ENCODE measurements at places on chromosomes 2 and 18.

GRCh38 chr2:48398285-48399002 lies 131.5 kb upstream of the STON1 start:
- DNase-seq: no peak

GRCh38 chr2:7609974-7610373 lies 692.8 kb downstream of the RNF144A start:
- no peak for DNase-seq

DNA sequence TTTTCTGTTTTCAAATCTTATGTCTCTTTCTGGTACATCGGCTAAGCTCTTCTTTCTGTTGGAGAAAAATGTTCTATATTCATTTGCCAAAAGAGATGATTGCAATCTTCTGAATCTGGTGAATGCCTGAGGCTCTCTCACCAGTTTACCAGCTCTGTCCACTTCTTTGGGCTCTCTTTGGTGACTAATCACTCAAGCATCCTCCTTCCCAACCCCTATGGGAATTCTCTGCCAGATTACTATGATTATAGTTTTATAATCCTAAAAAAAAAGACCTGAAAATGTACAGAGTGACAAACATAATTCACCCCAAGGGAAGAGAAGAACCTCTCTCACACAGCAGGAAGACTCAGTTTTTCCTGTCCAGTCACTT lies 187.3 kb downstream of the CAMKMT start:
- no peak for DNase-seq

DNA sequence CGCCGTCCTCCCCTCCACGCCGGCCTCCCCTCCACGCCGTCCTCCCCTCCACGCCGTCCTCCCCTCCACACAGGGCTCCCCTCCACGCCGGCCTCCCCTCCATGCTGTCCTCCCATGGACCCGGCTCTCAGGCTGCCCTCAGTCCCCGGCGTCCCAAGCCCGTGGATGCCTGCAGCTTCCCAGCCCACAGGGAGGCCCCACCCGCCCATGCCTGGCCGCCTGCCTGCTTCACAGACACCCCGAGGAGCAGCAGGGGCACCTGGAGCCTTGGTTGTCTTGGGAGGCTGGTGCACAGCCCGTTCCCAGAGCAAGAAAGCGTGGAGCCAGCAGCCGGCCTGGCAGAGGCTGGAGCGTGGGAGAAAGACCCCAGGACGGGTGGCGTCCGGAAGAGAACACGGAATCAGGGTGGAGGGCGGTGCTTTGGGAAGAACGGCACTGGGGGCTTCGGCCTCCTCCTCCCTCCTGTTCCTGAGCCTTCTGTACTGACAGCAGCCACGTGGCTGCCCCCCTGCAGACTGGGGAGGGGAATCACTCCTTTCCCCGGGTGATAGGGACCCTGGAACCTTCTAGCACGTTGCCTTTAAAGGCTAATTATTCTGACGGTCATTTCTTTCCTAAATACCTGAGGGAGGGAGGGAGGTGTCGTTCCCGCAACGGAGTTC lies 26.2 kb upstream of the KCNG2 start:
- DNase-seq: peak; percentile 42

GRCh38 chr18:22547807-22548561 lies 130.3 kb upstream of the CTAGE1 start:
- no peak for DNase-seq

DNA sequence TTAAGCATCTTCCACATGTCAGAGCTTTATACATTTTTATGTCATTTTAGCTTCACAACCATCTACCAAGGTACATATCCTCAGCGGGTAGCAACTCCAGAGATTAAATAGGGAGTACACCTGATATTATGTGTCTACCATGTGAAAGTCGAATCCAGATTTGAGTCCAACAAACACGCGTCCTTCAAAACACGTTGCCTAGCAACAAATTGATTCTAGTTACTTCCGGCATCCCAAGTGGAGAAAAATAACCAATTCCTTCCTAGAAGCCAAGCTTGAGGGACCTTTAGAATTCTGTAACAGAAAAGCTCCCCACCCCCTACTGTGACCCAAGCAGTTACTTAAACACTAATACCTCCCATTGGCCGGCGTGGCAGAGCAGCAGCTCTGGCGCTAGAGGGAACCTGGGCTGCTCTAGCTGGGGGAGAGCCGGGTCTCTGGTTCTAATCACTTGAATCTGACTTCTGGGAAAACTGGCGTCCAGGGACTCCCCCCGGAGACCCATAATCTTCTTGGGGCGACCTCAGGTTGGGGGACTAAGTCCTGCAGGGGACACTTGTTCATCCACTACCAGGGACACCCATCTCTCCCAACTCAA lies at the start of gene ERICH2:
Gene ERICH2 (plus strand): TSS at position 371 of the 598 bp plus-strand sequence. CDS start 304 bp downstream, outside the sequence.
- DNase-seq: peak; percentile 57

- no peak for DNase-seq
Observed at GRCh38 chr2:122163617-122164016, 408.2 kb downstream of the TSN start.

GRCh38 chr18:34483198-34483597 lies 226.9 kb upstream of the DTNA start:
- DNase-seq: no peak

DNA sequence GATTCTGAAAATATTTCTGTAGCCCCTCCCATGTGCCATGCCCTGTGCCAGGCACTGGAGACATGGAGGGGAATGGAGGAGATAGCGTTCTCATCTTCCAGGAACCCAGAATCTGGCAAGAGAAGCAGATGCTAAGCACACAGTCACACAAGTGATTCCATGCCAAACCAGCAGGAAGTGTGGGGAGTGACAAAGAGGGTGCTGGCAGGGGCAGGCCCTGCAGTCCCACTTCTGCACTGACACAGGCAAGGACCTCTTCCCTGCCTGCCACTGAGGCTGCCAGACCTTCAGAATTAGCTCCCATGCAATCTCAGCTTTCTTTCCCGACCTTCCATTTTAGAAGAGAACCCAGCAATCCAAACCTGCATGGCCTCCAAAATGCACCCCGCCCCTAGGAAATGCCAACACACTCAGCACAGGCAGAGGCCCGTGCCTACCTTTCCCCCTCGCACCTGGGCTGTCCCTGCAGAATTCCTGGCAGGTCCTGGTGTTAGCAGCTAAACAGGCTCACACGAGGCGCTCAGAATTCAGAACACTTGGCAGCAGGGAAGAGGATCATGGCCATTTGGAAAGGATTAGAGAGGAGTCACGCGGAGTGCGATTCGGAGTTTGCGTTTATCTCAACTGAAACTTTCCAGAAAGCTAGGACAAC lies 155.3 kb downstream of the MSH2 start:
- DNase-seq: no peak

- DNase-seq: no peak
Observed at GRCh38 chr2:178195390-178196166, 1.3 kb downstream of the OSBPL6 start.

GRCh38 chr2:43572244-43572643 lies 23.6 kb downstream of the THADA start:
- DNase-seq: no peak

DNA sequence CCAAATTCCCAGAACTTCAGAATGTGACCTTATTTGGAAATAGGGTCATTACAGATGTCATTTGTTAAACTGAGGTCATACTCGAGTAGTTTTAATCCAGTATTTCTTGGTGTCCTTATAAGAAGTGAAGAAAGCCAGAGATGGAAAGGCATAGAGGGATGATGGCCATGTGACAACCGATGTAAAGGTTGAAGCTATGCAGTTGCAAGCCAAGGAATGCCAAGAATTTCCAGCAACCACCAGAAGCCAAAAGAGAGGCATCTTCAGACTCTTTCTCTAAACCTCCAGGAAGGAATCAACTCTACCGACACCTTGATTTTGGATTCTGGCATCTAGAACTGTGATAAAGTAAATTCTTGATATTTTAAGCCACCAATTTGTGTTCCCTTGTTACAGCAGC lies 242.2 kb downstream of the CDH20 start:
- DNase-seq: no peak

- no peak for DNase-seq
Observed at GRCh38 chr2:85731606-85732005, 22.2 kb upstream of the ATOH8 start.

GRCh38 chr2:119245076-119245840 lies 21.6 kb downstream of the STEAP3 start:
- no peak for DNase-seq

DNA sequence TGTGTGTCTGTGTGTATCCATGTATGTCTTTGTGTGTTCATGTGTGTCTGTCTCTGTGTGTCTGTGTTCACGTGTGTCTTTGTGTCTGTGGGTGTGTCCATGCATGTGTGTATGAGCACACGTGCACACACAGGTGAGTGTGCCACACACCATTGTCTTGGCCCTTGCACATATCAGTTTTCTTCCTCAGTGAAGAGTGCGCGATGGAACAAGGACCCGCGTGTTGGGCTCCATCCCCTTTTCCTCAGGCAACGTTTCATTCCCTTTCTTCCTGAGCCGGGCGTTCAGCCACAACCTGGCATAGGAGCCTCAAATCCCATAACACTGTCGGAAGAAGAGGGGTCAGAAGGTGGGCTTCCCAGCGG lies 74.3 kb downstream of the PTGR3 start:
- no peak for DNase-seq

GRCh38 chr18:51603551-51603950 lies 406.1 kb upstream of the MEX3C start:
- no peak for DNase-seq

DNA sequence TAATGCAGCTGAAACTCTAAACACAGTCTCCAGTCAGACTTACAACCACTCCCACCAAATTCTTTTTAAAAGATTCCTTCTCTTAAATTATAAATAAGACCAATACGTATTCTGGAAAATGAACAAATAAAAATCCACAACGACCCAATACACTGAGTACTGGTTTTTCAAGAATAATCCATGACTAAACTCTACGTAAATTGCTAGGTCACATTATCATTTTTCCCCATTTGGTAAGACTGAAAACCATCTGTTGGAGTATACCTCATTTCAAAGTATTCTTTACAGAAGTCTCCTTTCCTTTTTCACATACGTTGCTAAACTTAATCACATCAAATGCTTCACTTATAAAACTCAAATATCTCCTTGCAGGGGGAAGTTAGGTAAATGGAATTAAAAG lies 6.0 kb downstream of the ZNF516 start:
- DNase-seq: no peak

- DNase-seq: no peak
Observed at GRCh38 chr18:56470406-56471351, 167.7 kb downstream of the TXNL1 start.

GRCh38 chr18:34965566-34965965 lies 75.6 kb upstream of the MAPRE2 start:
- DNase-seq: no peak

DNA sequence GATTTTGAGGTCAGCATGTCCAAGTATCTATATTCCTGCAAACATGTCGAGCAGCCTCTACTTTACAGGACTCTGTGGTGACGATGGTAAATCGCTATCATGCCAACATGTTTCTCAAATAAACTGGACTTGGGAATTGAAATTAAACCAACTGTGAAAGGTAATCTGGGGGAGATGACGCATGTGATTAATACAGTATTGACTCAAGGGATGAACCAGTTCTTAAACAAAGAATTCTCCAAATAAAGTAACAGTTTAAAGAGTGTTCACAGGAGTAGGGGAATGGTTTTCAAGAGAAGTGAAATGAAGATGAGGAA lies 54.3 kb downstream of the THUMPD2 start:
- no peak for DNase-seq

DNA sequence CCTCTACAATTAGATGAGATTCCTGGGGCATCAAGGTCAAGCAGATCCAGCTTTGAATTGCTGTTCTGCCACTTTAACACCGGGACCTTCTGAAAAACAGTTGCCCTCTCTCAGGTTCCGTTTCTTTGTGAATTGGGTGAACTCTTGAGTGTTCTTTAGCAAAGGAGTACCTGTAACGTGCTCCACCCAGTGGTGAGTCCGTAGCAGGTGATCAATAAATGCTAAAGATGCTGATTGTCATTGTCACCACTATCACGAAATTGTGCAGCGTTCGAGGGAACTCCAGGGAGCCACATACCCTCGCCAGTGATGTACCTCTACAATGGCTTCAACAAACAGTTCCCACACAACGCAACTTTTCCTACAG lies 81.9 kb downstream of the TCF7L1 start:
- no peak for DNase-seq

- no peak for DNase-seq
Observed at GRCh38 chr2:236938126-236938525, 147.6 kb upstream of the COPS8 start.

DNA sequence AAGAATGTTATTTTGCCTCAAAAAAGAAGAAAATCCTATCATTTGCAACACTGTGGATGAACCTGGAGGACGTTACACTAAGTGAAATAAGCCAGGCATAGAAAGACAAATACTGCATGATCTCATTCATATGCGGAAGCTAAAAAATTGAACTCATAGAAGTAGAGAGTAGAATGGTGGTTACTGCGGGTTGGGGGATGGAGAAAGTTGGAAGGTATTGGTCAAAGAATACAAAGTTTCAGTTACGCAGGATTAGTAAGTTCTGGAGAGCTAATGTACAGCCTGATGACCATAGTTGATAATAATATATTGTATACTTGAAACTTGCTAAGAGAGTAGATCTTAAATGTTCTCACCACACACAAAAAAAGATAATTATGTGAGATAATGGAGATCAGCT lies 5.0 kb upstream of the GALNT5 start:
- no peak for DNase-seq

DNA sequence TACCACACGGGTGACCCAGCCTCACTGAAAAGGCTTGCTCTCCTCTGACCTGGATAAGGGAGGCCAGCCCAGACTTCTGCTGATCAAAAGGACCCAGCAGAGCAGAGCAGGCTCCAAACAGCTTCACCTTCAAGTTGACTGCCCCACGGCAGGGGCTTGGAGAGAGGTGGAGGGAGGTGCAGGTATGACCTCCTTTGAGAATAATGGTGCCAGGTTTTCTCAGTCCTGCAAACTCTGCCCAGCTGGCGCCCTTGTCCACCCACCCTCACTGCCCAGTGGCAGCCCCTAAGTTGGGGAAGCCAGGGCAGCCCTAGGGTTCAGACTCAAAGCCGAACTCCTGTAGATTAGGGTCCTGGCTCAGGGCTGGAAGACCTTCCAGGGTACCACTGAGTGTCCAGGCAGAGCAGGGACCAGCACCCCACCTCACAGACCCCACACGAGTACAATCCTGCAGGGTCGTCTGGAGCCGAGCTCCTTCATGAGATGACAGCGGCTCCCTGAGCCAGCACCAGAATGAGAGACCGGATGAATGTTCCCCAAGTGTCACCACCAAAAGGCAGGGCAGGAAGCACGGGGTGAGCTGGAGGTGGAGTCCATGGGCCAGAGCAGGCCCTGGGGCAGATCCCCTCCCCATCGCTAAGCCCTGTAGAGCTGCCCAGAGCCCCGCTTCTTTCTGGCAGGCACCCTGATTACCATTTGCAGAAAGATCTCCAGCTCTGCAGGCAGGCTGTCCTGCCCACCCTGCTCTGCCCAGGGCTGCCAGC lies 3.6 kb upstream of the GPC1 start:
- no peak for DNase-seq

GRCh38 chr2:101912545-101912944 lies 79.2 kb upstream of the IL1R2 start:
- DNase-seq: no peak

DNA sequence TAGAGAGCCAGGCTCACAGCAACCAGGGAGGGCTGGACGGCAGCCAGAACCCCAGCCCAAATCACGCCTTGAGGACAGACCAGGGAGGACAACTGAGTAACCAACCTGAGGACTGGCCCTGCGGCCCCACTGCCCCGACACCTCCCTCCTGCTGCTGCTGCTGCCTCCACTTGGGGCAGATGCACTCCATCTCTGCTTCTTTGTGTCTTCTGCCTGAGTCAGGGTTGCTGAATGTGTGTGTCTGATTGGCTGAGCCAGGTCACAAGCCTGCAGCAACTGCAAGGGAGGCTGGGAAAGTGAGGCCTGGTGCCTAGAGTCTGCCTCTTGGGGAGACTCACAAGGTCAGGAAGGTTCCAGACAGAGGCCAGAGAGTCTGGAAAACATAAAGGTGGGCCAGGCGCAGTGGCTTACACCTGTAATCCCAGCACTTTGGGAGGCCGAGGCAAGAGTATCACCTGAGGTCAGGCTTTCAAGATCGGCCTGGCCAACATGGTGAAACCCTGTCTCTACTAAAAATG lies 83.4 kb downstream of the ZFP36L2 start:
- no peak for DNase-seq
